NCI-H69 (cell line): ENCODE measurements at places on chromosomes 3 and 15.

DNA sequence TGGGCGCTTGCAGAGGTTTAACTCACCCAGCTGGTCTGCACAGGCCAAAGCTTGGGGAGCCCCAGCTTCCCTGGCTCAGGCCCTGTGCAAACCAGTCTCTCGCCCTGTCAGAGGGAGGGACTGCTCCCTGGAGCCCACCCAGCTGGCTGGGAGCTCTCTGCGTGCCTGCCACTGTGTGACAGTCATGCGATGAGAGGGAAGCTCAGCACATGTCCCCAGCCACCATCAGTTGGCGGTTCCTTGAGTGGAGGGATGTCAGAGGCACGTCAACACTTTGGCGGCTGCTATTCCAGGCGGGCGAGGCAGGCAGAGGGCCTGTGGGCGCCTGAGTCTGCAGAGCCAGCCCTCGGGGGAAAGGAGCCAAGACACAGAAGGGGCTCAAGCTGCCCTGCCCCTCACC lies 324.6 kb downstream of the UACA start:
- no peak for DNase-seq

DNA sequence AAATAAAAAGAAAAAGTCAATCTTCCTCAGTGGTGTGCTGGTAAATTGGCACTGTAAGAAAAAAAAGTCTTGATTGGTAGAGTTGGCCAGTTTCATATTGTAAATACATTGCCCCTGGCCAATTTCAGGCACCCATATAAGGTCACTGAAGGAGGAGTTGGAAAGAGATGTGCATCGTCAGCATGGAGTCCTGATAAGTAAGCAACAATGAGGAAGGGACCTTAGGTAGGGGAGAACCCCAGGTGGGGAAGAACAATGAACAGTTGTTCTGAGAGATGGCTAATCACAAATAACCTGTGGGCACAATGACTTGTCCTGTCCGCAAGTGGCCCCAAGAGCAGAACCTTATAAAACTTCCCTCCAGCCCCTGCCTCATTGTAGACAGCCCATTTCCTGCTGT lies 8.6 kb upstream of the CYP8B1 start:
- DNase-seq = no peak

GRCh38 chr3:158539414-158540014 lies 31.5 kb upstream of the MLF1 start:
- DNase-seq = peak; percentile 49

- DNase-seq = no peak
Observed at GRCh38 chr3:124847051-124847450, 40.1 kb downstream of the ITGB5 start.

GRCh38 chr3:46187876-46188275 lies 20.2 kb downstream of the CCR1 start:
- DNase-seq = no peak

DNA sequence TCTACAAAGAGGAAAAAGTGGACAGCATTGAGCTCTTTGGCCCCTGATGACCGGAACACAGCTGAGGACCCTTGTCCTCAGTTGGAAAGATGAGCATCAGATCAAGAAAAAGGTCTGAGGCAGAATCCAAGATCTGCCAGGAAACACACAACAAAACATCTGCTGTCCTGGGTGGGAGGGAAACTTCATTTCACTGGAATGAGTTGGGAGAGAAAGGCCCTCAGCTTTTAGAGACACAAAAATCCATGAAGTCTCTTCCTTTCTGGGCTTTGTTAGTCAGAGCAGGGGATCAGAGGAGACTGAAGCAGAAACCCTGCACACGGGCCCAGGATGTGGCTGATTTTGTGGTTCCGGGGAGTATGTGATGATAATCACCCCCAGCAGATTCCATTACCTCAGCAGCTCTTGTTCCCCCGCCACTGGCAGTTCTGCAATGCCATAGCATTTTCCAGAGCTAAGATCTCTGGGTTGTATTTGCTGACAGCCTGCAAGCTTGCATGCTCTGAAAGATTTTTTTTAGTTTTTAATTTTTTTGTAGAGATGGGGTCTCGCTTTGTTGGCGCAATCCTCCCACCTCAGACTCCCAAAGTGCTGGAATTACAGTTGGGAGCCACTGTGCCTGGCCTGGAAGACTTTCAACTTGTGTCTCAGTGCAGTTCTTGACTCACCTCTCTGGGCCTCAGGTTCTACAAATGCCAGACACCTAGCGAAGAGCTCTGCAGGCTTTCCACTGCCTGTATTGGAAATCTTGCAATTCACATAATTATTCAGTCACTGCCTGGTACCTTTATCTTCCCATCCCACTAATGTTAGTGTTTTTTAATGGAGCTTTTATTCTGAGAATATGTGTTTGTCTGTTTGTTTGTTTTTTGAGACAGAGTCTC lies 5.8 kb upstream of the TATDN2 start:
- DNase-seq = no peak

- no peak for DNase-seq
Observed at GRCh38 chr15:100531204-100531603, 2.5 kb upstream of the CERS3 start.

DNA sequence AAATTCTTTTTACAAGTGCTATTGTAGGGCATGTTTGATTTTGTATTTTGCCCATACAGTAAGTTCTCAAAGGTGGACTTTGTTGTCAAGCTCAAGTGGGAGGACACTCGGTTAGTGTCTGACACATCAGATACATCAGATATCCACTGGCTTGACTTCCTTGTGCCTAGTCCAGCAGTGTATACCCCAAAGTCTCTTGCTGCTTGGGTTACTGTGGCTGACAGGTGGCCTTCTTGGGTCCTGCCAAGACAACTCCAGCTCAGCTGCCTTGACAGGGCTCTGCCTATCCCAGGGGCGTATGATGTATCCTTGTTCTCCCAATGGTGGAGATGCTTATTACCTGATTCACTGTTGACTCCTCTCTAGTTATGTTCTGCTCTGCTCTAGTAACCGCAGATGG lies 214.9 kb downstream of the CBLB start:
- no peak for DNase-seq

GRCh38 chr15:62850791-62851291 lies 191.7 kb upstream of the TPM1 start:
- DNase-seq = no peak

DNA sequence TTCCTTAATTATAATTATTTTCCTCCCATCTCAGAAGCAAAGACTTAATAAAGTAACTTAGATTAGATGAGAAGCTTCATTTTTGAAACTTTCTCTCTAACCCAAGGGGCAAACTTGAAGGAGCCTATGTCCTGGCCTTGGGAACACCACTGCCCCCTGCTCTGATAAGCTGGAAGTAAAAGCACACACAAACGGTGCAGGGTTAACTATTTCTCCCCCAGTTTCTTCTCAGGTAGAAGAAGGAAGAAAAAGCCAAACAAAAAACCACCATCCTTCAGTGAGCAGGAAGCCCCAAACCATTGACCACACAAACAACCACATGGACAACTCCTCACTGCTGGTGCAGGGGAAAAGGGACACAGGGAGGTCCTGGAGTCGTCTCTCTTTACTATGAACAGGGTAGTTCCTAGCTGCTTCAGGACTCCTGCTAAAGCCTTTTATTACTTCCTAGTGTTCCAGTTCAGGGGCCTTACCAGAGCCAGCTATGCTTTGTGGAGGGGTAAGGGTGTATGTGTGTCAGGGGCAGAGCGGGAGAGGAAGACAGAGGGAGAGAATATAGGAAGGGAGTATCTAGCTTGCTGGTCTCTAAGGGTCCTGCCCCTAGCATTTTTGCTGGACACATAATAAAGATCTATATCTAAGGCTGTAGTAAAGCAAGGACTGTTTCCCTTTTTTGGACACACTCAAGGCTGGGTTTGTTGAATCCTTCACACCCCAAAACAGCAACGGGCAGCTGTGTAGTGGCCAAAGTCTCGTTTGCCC lies 94.0 kb upstream of the UMPS start:
- DNase-seq = no peak

- DNase-seq = peak; percentile 44
Observed at GRCh38 chr3:106610362-106610959, 741.6 kb upstream of the CBLB start.

GRCh38 chr3:10758304-10759037 lies 57.6 kb upstream of the SLC6A11 start:
- peak; percentile 61 for DNase-seq

DNA sequence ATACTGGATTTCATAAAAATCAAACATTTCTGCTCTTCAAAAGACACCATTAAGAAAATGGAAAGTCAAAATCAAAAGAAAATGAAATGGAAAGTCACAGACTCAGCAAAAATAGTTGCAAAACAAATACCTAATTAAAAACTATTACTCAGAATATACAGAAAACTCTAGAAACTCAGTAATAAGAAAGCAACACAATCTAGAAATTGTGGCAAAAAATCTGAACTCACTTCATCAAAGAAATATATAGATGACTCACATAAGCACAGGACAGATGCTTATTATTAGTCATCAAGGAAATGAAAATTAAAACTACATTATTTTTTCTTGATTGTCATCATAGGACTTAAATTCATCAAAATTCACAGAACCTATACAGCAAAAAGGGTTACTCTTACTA lies 430.0 kb downstream of the SHQ1 start:
- no peak for DNase-seq

DNA sequence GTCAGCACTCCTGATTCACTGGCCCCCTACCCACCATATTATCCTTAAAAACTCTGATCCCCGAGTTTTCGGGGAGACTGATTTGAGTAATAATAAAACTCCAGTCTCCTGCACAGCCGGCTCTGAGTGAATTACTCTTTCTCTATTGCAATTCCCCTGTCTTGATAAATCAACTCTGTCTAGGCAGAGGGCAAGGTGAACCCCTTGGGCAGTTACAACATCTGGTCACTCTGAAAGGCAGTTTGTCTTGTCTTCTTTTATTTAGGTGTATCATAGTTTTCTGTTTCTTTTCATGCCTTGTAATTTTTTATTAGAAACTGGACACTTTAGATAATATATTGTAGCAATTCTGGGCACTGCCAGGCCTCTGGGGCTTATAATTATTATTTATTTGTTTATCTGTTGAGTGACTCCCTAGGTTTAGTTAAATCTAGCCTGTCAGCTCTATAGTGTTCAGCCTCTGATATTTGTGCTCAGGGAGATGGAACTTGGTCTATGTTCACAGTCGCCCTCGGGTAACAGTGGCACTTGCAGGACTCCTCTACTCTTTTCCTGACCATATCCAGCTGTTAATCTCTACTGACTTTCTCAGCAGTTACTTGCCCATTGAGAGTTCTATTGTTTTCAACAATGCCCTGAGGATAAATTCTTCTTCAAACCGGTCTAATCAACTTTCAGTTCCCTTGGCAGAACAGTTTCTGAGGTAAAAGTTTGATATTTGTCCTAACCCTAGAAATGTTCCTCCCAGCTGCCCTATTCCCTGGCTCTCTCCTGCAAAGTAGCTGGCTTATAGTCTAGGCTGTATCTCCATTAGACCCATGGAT lies 15.5 kb upstream of the PLAAT1 start:
- DNase-seq = no peak

- no peak for DNase-seq
Observed at GRCh38 chr3:197600796-197601565, 45.2 kb upstream of the BDH1 start.

DNA sequence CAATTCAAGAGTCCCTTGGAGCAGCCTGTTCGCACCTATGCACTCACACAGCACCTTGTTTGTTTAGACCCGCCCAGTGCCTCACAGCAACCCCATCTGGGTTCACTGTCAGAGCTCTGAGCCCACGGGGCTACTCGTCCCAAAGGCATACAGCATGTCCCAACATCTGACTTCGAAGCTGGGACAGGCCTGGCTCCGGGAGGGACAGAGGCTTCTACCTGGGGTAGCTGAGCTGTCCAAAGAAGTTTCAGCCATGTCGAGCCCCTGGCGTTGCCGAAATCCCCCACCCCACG lies 28.6 kb upstream of the CYP11A1 start:
- no peak for DNase-seq

DNA sequence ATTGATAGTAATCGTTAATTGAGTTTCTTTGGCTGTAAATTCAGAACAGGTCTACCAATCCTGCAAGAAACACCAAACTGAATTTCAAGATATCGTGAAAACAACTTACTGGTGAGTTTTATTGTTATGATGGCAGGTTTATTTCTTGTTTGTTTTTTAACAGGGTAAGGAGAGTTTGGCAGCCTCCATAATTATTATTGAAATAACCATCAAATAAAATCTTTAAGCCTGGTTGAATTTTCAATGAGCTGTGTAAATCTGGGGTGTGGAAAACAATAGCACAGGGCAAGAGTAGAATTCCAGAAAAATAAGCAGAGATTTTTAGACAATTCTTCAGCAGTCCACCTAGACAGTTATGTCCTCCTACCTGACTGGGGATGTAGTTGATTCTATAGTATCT lies 196.5 kb downstream of the MECOM start:
- no peak for DNase-seq

GRCh38 chr15:93830221-93831080 lies 400.9 kb upstream of the MCTP2 start:
- DNase-seq = peak; percentile 65

GRCh38 chr3:100650651-100651619 lies 41.5 kb downstream of the ADGRG7 start:
- peak; percentile 1 for DNase-seq

- no peak for DNase-seq
Observed at GRCh38 chr15:77657634-77658238, 25.0 kb upstream of the LINGO1 start.

GRCh38 chr3:87873136-87873535 lies 185.7 kb downstream of the CGGBP1 start:
- no peak for DNase-seq

GRCh38 chr15:93165734-93166470 lies 76.9 kb upstream of the RGMA start:
- no peak for DNase-seq

- peak; percentile 51 for DNase-seq
Observed at GRCh38 chr3:184524981-184525336, 36.6 kb upstream of the EPHB3 start.

- peak; percentile 71 for DNase-seq
Observed at GRCh38 chr3:172622916-172623700, 87.8 kb downstream of the NCEH1 start.

GRCh38 chr3:142853270-142854168 lies 35.4 kb downstream of the PCOLCE2 start:
- peak; percentile 48 for DNase-seq

- no peak for DNase-seq
Observed at GRCh38 chr15:78243491-78243941, 9.2 kb upstream of the ACSBG1 start.

DNA sequence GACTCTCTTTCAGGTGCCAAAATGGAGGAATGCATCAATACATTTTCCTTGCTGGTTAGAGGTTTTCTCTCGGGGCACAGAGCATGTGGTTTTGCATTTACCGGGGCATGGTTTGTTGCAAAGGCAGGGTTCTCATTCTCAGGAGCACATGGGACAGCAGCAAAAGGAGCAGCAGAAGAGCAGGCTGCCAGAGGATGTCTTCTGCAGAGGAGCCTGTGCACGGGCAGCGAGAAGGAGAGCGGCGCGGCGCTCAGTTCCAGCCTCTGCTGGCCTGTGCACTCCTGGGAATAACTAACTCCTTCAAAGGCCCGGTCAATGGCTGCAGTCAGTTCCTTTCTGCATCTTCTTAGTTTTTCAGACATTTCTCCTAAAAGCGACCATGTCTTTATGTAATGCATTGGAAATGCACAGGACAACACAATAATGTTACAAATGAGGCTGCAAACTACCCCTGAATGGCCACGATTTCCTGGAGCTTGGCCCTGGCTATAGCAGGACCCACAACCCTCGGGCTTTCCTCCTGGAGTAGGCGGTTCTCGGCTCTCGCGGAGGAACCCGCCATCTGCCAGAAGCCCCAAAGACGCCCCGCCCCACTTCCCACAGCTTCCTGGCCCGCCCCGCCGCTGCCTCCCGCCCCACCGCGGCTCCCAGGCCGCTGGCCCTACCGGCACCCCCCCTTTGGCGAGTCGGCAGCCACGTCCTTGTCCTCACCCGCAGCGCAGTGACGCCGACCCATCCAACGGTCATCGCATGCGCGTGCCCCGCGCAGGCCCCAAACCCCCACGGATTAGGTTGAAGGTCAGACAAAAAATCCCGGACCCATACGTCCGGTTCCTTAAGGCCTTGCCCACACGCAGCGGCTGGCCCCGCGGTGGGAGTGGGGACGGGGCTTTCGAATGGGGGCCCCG lies at the start of gene C3orf62:
TSS of gene C3orf62 (minus strand) at position 758 of the 908 bp plus-strand sequence. CDS start at position 398, 360 bp downstream.
- DNase-seq = peak; percentile 88
